ENCODE measurements at places on chromosomes 3 and 15. TPM values are rescaled to one million over a fixed set of nuclear protein-coding genes. Genes with fewer than 3 reads are reported as not detected.

Gene BCL6
- 56.2 TPM for polyA plus RNA-seq

DNA sequence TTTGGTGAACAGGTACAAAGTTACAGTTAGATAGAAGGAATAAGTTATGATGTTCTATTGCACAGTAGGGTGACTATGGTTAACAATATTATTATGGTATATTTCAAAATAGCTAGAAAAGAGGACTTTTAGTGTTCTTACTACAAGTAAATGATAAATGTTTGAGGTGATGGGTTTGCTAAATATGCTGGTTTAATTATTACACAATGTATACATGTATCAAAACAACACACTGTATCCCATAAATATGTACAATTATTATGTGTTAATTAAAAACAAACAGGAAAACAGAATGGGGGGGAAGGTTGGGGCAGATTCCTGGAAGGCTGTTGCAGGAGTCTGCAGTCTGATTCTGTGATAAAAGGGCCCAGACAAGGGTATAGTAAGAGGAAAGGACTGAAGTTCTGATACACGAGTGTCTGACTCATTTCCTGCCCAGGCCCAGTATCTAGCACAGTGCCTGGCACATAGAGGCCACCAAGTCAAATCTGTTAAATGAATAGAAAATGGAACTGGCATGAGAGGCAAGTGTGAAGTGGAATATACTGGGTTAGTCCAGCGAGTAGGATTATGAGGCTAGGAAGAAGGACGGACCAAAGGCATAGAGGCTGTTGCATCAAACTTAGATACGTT, 7.2 kb upstream of the ENTPD3 start:
- DNase-seq, result no peak
- peaks cover 4% of the 10 kb centered on the region for H3K27me3 ChIP-seq
- no peak overlapping the region for H3K27ac ChIP-seq
- H3K4me1 ChIP-seq, result no peaks in the 10 kb centered on the region

Gene HOMER2
- 5.7 TPM for polyA plus RNA-seq

Gene SLC9C1
- polyA plus RNA-seq, result 0.11 TPM

Gene RTP3
- polyA plus RNA-seq, result 0.07 TPM

Gene CLDN18
- 0.62 TPM for polyA plus RNA-seq

Gene TTLL13
- polyA plus RNA-seq, result 0.32 TPM

GRCh38 chr3:187193181-187193580, 4.1 kb upstream of the RTP1 start:
- no peaks in the 10 kb centered on the region for H3K4me1 ChIP-seq
- no peak overlapping the region for H3K4me3 ChIP-seq
- no peaks in the 10 kb centered on the region for H3K36me3 ChIP-seq
- DNase-seq, result no peak
- H3K27ac ChIP-seq, result no peak overlapping the region

- H3K36me3 ChIP-seq, result no peaks in the 10 kb centered on the region
- H3K27ac ChIP-seq, result no peak overlapping the region
- DNase-seq, result no peak
- H3K27me3 ChIP-seq, result peaks cover 24% of the 10 kb centered on the region
Measured at GRCh38 chr3:198112031-198112430, 152.0 kb downstream of the LMLN start.

DNA sequence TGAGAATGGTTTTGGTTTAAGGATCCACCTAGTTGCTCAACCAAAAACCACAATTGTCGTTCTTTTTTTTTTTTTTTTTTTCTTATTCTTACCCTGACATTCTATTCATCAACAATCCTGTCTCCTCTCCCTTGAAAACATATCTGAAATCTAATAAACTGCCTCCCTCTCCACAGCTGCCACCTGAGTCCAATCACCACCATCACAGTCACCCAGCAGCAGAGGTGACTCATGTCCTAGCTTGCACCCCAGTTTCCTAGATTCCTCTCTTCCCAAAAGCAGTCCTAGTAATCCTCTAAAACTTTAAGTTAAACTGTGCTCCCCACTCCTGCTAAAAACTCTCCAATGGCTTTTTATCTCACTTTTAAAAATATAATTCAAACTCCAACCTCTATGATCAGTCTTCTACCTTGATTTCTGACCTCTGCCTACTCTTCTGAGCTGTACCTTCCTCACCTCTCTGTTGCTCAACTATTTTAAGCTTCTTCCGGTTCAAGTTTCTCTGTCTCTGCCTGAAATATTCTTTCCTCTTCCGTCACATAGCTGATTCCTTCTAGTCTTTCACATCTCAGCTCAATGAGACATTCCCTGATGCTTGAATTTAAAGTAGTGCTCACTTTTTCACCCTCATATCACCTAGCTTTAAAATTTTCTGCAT, 33.7 kb upstream of the RBMS3 start:
- H3K4me3 ChIP-seq, result no peak overlapping the region
- no peak overlapping the region for H3K27ac ChIP-seq
- H3K36me3 ChIP-seq, result no peaks in the 10 kb centered on the region
- no peak for DNase-seq

Gene ATXN7
- polyA plus RNA-seq, result 7.8 TPM

Gene C15orf40
- 19.6 TPM for polyA plus RNA-seq
